Effector CD4-positive, alpha-beta T cell (primary cell): ENCODE measurements at places on chromosomes 6 and 20.

DNA sequence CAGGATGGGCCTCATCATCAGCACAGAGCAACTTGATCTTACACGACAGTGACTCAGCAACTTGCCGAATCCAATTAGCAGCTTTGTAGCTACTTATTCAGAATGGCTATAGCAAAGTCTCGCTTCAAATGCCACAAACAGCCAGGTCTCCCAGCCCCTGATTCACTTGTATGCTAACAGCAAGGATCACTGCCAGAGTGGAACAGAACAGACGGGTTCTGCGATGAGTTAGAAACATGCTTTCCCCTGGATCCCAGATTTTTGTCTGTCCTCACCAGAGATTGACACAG lies 254.4 kb downstream of the NRN1 start:
- DNase-seq: no peak

GRCh38 chr6:164925681-164926530 lies 383.5 kb downstream of the C6orf118 start:
- no peak for DNase-seq

DNA sequence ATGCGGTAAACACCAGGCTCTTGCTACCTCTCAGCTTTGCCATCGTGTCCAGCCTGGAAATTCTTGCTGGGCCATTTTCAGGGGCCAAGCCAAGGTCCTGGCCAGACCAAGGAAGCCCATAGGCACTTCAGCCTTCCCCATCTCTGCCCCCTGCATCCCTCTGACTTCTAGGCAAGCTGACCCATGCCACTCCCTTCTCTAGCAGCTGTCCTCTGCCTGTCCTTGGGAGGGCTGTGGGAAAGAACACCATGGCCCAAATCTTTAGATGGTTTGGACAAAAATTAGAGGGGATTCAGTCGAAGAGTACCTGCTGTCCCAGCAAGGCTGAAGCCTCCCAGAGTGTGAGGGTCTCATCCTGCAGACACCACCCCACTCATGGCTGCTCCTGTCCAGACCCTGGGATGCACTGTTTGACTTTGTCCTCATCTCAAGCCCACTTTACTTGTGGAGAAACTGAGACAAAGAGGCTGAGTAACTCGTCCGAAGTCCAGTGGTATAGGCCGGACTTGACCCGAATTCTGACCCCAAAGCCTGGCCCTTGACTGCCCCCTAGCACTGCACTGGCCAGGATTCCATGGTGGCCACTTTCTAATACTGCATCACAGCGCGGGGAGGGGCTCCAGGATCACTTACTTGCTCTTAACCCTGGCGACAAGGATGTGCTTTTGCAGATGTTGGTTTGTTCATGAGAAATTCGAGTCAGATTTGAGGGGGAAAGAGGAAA lies 22.4 kb upstream of the STX16 start:
- no peak for DNase-seq

- no peak for DNase-seq
Measured at GRCh38 chr20:56779452-56780143, 150.5 kb downstream of the TFAP2C start.

DNA sequence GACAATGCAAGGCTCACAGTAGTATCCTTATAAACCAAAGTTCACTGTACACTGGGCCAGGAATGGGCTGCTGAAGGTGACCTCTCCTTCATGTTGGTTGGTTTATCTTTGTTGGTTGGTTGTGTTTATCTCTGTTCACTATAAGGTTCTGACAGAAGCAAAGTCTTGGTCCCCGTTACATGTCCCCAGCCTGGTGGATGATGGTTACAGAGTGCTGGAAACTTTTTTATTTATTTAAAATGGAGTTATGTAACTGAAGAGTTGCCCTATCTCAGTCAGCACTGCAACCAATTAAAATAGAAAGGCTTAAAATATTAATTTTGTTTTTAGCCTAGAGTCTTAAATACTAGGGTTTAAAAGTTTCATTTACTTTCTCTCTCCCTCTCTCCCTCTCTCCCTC lies 100.6 kb downstream of the SLC16A10 start:
- DNase-seq: no peak

- DNase-seq: no peak
Measured at GRCh38 chr6:14217728-14218518, 100.4 kb downstream of the CD83 start.

GRCh38 chr20:56392881-56393482 lies 537 bp downstream of the CSTF1 start:
- DNase-seq: no peak
